Stimulated activated CD4-positive, alpha-beta T cell treated with anti-CD3 and anti-CD28 coated beads, Interleukin-12 subunit alpha, Interleukin-12 subunit beta, amount 100 ng/mL, for 24 hours (primary cell): ENCODE measurements at places on chromosomes 6 and 20.

GRCh38 chr20:62460678-62461077 lies 15.1 kb downstream of the GATA5 start:
- no peak for DNase-seq

DNA sequence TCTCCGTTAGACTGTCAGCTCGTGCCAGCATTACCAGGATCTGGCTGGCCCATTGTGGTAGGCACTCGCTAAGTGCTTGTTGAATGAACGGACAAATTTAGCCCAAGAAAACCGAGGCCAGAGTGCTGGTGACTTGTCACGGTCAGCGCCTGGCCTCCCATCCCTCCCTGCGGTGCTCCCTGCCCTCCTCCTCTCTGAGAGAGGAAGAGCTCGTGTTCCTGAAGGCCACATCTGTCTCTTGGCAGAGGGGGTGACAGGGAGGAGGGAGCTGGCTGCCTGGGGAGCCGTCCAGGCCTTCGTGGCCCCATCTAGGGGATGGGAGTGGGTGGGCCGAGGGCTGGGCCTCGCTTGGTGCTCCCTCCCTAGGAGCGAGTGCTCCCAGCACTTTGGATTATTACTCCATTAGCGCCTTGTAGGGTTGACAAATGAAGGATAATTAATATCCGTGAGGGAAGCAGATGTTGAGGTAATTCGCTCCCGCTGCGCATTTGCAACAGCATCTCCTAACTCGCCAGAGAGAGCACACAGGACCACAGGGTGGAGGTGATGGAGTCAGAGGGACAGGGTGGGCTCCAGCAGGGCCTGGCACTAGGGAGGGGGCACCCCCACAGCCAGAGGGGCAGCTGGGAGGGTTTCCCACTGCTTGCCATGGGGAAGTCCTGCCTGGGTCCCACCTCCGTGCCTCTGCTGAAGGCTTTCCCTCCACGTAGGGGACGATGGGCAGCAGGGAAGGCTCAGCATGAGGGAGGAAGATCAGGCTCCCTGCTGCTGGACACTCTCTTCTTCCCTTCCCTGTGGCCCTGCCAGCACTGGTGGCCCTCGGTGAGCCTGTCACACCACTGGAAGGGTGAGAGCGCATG lies 37.0 kb downstream of the VSTM2L start:
- DNase-seq: no peak

DNA sequence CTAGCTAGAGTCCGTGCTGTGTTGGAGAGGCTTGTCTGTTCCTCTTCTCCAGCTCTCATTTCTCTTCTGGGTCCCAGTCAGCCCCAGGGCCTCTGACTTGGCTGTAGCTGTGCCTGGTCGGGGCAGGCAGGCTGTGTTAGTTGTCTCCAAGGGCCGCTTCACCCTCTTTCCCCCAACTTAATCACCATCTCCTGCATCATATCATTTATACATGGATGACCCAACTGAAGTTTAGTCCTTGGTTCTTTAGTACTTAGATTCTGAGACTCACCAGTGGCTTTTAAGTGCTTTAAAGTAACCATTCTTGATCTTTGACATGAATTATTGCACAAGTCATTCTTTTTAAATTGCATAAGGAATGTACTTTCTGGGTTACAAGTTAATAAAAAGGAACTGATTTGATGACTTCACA lies 127.3 kb downstream of the RTN4IP1 start:
- DNase-seq: no peak

DNA sequence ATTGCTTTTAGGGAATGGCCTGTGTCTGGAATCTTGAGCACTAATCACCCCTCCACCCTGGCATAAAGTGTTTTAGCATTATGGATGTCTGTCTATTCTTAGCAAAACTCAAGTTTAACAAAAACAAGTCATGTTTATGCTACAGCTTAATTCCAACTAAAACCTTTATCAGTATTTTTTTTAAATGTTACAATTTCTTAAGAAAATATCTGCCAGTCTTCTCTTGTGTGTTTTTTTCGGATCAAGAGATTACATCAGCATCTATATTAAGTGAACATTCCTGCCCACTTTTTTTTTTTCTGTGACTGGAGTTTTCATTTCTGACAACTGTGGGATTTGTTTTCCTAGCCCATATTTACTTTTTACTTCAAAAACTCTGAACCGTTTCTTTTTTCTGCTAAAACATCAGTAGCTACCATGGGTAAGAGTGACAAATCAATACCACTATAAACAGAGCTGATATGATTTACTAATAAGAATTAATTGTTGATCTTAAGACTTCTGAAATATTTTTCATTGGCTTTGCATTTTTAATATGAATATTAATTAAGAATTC lies 94.3 kb downstream of the EDN1 start:
- no peak for DNase-seq

DNA sequence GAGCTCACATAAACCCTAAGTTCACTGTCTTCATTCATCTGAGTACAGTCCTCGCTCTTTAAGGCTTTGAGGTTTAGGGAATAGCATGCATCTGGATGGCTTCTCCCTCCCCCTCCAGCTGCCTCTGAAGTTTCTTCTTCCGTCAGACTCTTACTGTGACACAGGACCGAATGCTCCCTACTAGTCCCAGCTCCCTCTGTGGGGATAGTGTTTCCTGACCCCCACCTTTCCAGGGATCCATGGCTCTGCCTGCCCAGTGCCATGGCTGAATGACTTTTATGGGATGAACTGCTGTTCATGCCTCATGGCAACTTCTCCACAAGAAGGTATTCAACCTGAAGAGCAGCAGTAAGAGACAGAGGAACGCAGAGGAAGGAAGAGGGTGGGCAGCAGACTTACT lies 79.8 kb upstream of the EMILIN3 start:
- DNase-seq: no peak
